ENCODE measurements at places on chromosomes 12 and 14.

DNA sequence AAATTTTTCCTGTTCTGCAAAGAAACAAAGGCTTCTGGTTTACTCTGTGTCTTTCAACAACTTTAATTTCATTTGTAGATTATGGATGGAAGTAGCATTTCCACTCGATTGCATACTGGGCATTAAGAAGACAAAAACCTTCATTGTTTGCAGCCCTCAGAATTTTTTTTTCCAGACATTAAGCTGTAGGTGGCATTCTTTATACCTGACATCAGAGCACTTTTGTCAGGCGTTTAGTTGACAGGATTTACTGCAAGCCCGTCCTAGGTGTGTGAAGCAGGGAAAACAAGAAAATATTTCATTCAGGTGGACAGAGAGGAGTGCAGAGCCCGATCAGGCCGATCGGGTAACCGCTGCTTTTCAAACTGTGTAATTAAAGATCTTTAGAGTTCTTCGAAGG is 107.5 kb downstream of the TMEM260 start:
- DNase-seq: no peak

DNA sequence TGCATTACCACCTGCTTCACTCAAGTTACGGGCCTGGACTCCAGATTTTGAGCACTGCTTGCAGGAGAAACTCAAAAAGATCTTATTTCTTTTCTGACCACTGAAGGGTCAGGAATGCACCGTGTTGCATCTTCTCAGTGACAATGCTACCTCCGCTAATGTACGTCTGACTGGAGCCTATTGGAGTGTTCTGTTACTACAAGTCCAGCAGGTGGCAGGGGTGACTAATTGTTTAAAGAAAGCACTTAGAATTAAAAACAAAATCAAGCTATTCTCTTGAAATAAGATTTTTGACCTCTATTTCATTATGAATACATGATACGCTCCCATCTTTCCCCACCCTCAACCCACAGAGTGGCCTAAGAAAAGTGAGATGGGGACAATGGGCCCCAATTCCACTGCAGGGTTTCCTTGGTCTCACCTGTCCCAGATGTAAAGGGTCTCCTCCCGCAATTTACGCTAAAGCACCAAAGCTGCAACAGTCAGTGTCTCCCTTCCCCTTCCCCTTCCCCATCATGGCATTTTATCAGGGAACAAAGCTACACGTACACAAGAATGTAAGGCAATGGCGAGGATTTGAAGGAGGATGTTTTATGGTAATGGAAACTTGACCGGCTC is 2.2 kb downstream of the TBPL2 start:
- DNase-seq: peak; percentile 62

DNA sequence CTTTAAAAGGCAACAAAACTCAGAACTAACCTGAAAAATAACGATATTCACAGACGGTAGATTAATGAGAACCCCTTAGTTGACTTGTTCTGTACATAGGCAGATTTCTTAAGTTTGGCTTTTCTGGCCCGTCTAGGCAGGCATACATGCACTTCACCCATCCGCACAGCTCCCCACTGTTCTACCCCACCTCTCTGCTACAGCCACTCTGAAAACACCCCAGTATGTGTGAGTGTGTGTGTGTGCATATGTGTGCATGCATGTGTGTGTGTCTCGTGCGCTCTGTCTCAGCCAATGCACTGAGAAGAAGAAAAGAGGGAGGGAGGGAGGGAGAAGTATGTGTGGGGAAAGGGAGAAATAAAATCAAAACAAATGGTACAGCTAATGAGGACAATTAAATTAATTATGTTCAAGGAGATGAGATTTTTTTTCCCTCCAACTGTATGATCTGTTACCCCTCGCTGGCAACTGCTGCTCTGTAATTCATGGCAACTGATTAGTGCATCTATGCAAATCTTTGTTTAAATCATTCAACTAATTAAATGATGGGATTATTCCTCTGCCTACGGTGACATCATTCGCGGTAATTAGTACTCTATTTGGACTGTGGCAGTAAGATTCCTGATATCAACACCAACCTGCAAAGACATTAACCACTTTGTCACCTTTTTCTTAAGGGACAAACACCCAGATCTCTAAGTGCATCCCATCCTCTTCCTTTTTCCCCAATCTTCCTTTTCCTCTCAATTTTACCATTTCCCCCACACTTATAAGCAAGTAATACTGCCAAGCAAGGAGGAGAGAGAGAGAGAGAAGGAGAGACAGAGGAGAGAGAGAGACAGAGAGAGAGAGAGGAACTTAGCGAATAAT is 2.2 kb upstream of the LMO3 start:
- DNase-seq: no peak

DNA sequence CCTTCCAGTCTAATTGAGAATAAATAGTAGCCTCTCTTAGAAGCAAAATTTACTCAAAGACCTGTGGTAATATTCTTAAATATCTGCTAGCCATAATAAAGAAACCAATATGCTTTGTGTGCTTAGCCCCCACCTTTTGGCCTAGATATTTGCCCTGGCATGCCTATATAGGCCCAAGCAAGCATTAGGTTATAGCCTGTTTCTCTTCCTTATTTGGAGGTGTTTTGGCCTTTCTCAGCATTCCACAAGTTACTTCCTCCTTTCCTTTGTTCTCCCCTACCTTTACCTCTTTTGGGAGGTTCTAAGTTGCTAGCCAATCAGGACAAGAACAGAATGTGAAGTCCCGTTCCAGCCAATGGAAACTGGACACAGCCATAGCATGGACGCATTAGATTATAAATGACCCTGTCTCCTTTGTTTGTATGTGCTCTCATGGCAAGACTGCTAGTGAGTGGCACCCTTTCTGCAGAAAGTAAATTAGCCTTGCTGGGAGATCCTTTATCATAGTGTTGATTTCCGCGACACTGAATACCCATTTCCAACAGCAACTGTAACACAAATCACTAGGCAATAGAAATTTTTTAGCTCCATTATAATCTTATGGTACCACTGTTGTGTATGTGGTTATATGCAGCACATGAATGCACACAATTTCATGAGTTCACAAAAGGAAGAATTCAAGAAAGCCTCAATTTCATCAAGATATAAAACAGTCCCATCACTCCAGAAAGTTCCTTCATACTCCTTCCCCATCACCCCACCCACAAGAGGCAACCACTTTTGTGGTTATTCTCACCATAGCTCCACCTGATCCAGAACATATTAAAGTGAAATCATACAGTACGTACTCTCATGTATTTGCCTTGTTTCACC is 37.6 kb downstream of the CEP83 start:
- no peak for DNase-seq

DNA sequence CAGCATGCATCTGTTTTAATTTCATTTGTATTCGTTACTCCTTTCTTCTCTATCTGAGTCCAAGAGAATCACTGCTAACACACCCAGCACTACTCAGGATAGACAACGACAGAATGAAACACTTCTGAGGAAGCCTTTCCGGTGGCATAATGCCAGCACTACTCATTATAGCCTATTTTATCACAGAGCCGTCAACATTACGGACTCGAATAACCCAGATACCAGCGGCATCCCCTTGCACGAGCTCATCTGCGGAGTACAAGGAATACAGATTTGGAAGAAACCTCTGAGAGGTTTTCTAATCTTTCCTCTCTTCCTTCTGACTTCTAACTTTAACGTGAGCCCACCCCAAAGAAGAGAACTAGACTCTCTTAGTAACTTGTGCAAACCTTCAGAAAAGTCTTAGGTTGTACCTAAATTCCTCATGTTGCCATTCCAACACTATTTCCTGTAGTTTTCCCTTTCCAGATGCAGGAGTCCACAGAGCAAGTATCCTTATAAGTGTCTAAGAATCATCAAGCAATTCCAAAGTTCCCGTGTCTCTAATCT is 248.1 kb downstream of the APAF1 start:
- no peak for DNase-seq

DNA sequence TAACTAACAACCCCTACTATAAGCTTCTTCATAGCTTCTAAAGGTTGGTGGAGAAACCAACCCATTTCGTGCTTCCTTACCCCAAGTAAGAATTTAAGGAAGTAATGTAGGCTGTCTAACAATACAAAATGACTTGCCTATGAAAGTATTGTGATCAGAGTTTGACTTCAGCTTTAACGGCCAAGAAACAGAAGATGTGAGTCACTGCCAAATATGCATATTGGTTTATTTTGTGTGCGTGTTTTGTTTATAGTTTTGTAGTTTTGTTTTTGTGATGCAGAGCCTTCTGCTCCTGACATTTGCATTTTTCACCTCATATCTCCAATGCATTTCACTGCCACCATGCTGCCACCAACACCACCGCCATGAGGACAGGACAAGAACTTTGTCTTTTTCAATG is 146.0 kb downstream of the FBXL14 start:
- no peak for DNase-seq

GRCh38 chr12:120983759-120984158 is 5.4 kb downstream of the HNF1A start:
- DNase-seq: no peak

DNA sequence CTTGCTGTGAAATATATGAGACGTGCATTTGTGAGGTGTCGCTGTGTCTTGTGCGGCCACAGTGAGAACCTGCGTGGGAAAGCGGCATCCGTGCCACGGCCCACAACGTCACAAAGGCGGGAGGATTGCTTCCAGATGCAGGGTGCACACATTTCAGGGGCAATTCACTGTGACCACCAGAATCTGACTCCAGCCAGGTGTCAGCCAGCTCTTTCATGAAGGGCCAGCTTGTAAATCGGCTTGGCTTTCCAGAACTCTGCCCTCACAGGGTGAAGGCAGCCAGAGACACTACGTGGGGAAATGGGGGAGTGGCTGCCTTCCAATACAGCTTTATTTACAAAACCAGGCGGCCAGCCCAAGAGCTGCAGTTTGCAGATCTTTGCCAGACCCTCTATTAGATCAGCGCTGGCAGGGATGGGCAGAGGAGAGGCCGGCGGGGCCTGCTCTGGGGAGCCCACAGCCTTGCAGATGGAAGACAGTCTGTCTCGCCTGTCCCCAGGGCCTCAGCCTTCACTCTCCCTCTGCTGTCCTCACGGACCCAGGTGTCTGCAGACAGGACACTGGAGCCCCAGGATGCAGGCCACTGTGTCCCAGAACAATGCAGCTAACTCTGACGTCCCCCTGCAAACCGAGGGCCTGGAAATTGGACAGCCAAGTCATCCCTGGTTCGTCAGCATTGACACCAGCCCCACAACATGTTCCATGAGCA is 53.5 kb downstream of the ADGRD1 start:
- DNase-seq: no peak

- no peak for DNase-seq
Observed at GRCh38 chr14:101010835-101011234, 107.3 kb upstream of the RTL1 start.

DNA sequence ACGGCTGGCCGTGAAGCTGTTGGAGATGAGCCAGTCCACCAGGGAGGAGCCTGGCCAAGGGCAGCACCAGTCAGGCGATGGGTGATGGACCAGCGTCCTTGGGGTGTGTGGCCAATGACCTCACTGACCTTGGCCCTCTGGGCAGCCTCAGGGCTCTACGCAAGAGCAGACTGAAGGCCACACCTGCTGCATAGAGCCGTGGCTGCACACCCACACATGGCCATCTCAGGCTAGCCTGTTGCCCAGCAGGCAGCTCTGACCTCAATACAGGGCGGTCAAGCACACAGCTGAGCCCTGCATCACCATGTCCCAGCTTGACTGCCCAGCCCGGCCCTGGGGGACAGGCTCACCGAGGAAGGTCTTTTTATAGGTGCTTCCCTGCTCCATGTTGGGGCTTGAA is 19.2 kb downstream of the PLEK2 start:
- no peak for DNase-seq

DNA sequence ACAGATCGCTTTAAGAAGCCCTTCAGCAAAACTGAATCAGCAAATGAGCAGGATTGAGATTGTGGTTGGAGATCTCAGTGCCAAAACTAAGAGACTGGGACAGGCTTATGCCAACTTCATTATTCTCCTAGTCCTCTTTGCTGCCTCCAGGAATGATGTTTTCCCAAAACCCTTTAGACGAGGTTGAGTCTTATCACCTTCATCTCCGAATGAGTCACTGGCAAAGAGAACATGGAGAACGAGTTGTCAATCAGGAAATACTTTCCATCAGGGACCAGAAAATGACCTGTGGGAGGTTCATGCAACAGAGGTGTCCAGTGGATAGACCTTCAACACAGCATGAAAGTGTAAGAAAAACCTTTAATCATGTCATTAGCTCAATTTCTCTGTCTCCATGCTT is 461.5 kb downstream of the RMST start:
- no peak for DNase-seq

GRCh38 chr14:102246071-102246470 is 58.9 kb downstream of the MOK start:
- no peak for DNase-seq

GRCh38 chr14:89996963-89997362 is 41.2 kb downstream of the TDP1 start:
- no peak for DNase-seq

- DNase-seq: no peak
Observed at GRCh38 chr14:61368781-61369453, 47.5 kb downstream of the PRKCH start.

- no peak for DNase-seq
Observed at GRCh38 chr12:26919216-26919555, 18.6 kb downstream of the INTS13 start.

DNA sequence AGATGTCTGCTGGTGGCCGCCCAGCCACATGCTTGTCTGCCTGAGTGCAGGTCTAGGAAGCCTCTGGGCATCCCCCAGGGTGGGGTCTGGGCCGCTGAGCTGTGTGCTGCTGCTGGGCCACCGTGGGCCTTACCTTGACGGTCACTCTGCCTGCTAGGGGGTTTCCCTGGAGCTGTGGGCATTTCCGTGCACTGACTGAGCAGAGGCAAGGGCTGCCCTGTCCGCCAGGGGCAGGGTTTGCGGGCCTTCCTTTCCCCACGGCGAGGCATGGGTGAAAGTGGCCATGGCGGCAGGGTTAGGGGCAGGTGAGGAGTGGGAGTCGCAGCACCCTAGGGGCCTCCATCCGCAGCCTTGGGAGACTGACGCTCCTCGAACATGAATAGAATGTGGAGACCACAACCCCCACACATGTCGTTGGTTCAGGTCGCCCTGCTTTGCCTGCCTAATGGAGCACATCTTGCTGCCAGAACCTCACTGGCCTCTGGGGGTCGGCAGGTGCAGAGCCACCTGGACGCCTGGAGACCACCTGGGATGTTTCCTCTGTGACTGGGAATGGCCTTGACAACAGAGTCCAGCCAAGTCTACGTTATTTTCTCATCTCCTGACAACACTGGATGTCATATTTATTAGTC is 2.5 kb downstream of the ZBTB42 start:
- no peak for DNase-seq

GRCh38 chr12:118536306-118536906 is 160.1 kb downstream of the SUDS3 start:
- DNase-seq: no peak

GRCh38 chr12:103494734-103495468 is 867 bp downstream of the C12orf42 start:
- no peak for DNase-seq

- DNase-seq: no peak
Observed at GRCh38 chr14:23023022-23023794, 11.5 kb downstream of the PSMB5 start.

GRCh38 chr14:96359959-96360358 is 3.2 kb downstream of the ATG2B start:
- DNase-seq: no peak

DNA sequence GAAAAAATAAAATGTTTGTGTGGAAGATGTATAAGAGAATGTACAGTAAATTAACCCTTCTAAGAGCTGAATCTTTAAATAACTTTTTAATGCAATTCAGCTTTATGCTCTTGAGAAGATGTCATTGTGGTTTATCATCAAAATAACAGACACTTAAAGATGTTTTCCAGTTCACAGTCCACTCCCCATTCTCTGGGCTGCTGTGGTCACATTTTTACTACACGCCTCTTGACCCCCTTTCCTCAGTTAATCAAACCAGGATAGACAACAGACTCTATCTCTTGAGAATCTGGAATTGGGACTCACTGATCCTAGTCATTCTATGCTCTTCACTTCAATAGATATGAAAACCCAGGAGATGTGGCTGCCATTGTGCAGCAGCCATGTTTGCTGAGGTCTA is 24.7 kb upstream of the OR6J1 start:
- no peak for DNase-seq
